ENCODE measurements at places on chromosomes 13 and 19. TPM values are rescaled to one million over a fixed set of nuclear protein-coding genes. Genes with fewer than 3 reads are reported as not detected.

NTF4 gene
- total RNA-seq = not detected

VSTM1 gene
- 2.2 TPM for total RNA-seq

FOXA3 gene
- 1.6 TPM for total RNA-seq

GSX1 gene
- total RNA-seq = not detected

DNA sequence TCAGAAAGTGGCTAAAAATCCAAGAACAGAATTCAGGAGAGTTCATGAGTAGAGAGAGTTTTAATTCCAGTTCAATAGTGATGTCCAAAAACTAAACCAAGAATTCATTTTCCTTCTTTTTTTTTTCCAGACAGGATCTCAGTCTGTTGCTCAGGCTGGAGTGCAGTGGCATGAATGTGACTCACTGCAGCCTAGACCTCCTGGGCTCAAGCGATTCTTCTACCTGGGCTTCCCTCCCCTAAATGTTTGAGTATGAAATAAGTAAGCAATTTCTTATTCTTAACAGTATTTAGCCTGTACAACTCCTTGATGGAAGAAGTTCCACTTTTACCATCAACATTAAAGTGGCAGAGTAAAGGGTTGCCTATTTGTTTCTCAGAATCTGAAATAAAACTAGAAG lies 3.8 kb downstream of the COMMD6 start:
- DNase-seq = no peak

DNA sequence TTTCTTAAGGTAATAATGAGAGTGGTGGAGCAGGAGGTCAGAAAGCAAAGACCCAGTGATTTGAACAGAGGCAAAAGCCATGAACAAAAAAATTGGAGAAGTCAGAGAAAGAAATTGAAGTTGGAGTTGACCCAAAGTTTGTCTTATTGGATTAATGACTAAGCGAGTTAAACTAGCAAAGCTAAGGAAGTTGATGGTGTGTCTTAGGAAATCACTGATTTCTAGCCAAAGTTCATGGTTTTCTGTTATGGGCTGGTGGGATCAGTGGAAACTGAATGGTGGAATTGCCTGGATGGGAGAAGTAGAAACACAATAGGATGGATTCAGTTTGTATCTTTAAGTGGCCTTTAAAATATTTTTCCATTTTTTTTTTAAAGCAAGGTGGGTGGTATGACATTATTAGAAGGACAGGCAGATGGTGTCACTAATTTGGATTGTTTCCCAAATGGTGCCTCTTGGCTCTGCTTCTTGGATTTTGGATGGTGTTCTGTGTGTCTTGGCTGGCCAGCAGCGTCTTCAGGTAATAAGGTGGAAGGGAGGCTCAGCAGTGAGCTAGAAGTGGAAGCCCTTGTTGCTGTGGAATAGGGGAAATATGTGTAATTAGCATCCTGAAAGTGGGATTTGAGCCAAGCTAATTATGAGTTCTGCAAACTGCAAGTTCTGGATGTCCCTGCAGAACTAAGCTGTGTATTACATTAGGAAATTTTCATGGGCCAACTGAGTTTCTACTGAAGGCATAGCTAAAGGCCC lies 302.9 kb downstream of the LMO7 start:
- DNase-seq = peak; percentile 6

DNA sequence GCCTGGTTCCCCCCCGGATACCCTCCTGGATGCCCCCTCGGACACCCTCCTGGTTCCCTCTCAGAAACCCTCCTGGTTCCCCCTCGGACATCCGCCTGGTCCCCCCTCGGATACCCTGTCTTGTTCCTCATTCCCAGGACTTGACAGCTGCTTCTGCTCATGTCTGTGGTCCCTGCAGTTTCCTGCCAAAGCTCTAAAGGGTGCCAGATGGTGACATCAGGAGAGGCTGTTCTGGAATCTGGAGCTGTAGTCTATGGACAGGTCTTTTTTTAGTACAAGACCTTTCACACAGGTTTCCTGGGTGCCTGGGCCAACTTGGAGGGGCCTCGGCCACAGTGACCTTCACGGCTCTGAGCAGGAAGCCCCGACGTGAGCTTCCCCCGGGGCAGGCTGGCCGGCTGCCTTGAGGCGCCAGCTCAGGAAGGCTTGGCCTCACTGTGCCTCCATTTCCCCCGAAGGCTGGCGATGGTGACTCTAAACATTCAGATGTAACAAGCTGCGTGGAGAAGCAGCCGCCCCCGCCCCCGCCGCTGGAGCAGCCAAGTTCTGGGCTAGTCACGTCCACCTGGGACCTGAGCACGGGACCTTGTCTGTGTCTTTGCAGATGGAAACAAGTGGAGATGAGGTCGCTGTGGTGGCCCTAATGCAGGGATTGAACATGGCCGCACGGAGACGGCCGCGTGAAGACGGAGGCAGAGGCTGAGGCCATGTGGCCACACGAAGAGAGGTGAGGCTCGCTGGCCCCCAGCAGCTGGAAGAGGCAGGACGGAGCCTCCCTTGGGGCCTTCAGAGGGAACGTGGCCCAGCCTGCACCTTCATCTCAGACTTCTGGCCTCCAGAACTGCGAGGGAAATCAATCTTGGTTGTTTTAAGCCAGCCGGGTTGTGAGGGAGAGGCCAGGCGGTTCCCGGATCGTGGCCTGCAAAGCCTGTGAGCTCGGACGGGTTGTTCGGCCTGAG lies 12.7 kb downstream of the SGTA start:
- DNase-seq = no peak

RASAL3 gene
- 66.8 TPM for total RNA-seq

- no peak for DNase-seq
These were observed 2.6 kb upstream of the WIZ start for GRCh38 chr19:15452111-15453047.

All from hematopoietic multipotent progenitor cell (in vitro differentiated cells).